NB4 (cell line): ENCODE measurements at places on chromosomes 6 and 20.
A peak's percentile ranks its signal among the peaks of the same experiment; 100 is the strongest.

- no peak for DNase-seq
Observed at GRCh38 chr6:111724039-111724438, 118.4 kb upstream of the TRAF3IP2 start.

GRCh38 chr6:3310703-3311102 is 52.0 kb downstream of the PSMG4 start:
- no peak for DNase-seq

DNA sequence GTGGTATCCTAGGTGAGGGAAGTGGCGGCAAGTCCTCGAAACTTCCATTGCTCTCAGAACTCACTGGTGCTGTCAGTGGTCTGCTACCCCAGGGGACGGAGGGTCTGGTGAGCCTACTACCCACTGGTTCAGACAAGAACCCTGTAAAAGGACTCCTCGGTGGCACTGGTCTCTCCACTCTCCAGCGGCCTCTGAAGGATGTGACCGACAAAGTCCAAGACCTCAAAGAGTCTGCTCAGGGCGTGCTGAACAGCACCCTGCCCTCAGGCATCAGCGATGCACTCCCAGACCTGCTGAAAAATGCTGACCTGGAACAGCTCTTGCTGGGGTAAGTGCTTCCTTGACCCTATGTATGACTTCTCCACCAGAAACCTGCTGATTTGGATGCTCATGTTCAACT is 51.8 kb downstream of the CDK5RAP1 start:
- no peak for DNase-seq

DNA sequence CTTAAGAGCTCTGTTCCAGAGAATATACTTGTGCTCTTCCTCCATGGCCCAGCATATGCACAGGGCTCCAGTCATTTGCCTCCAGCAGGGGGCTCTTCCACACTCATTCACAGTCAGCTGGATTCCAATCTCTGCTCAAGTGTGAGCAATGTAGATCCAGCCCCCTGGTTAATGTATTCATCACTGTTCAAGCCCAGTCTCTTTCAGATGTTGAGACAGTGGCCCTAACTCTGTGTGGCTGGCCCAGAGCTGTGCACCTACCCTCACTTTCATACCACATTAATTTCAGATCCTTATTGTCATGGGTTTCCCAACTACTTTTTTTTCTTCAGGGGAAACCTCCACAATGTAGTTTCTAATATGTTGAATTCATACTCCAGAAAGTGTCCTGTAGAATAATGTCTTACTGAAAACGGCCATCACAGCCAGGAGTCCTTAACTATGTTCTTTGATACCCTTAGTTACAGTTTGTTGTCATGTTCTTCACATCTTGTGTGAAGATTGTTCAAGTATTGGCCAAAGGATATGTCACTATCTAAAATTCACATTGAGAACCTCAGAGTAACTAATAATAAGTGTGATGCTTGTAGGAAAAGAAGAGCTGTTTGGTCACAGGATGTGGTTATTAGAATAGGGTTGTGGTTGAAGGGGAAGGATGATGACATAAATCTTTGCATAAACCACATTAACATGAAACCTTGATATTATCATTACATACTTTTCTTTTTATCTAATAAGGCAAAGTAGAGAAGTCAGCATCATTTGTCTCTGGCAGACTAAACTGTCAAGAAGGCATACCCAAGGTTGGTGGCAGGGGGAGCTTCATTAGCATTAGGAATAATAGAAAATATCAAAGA is 14.4 kb upstream of the HLA-DQA1 start:
- DNase-seq, result peak; percentile 62

GRCh38 chr6:31627690-31628287 is 7.3 kb downstream of the PRRC2A start:
- DNase-seq, result no peak

GRCh38 chr6:111701146-111701545 is 95.5 kb upstream of the TRAF3IP2 start:
- DNase-seq, result no peak

GRCh38 chr6:164628302-164628931 is 681.0 kb downstream of the C6orf118 start:
- peak; percentile 12 for DNase-seq
